ENCODE measurements at places on chromosomes 7 and 10. TPM values are rescaled to one million over a fixed set of nuclear protein-coding genes. Genes with fewer than 3 reads are reported as not detected.

GHRHR gene
- total RNA-seq: not detected

- no peak for DNase-seq
These were observed 380.5 kb upstream of the NFE2L3 start for GRCh38 chr7:25771491-25771890.

- no peak for DNase-seq
These were observed 12.8 kb upstream of the TCTN3 start for GRCh38 chr10:95706573-95706972.

CYP26C1 gene
- not detected for total RNA-seq

DNA sequence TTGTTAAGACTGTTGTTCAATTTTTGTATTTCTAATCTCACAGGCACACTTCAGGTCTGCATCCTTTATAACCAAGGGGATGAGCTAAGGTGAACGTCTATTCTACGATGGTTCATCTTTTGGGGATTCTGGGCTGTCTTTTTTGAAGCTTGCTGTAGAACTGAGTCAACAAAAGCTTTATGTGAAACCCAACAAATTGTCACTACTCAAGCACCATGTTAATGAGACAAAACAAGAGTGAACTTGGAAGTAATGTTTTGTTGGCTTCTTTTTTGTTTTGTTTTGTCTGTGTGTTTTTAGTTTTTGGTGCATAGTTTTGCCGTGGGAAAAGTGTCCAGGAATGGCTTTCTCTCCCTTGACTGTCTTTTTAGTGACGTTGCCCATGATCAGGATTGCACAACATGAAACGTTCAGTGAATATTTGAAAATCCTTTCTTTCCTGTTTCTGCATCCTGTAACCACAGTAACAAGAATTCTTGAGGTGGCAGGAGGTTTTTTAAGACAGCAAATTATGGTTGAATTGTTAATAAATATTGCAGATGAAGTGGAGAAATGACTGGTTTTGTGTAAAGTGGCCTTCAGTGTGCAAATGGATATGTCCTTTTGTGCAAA, 65.6 kb downstream of the WIPF3 start:
- no peak for DNase-seq

DNA sequence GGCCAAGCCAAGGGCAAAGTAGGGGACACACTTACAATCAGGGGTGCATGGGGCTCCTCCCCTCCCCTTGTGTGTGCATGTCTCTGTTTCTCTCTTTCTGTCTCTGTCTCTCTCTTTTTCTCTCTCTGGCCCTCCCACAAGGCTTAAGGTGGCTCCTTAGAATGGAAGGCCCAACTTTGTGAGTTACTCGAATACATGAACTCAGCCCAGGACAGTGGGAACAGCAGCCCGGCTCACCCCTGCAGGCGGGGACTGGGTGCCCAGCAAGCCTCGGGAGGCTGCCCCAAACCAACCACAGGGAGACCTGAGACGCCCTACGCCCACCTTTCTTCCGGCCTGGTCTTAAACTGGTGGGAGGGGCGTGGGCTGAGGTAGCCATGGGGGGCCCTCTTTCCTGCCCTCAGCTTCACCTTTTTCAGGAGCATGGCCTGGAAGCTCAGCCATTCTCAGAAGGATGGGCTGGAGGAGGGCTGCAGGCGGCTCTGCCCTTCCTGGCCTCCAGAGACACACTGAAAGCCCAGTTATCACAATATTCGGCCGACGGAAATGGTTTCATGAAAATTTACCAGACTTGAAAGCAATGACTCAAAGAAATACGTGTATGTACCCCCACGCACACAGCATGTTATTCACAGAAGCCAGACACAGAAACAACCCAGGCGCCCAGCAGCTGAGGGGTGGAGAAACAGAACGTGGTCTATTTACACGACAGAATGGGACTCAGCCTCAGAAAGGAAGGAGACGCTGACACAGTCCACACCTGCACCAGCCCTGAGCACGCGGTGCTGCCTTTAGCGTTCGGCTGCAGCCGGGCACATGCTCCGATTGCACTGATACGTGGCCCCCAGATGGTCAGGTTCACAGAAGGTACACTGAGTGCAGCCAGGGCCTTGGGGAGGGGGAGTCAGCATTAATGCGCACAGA, 229.5 kb downstream of the PTPRN2 start:
- DNase-seq: no peak

HOXA4 gene
- 0.69 TPM for total RNA-seq

DNA sequence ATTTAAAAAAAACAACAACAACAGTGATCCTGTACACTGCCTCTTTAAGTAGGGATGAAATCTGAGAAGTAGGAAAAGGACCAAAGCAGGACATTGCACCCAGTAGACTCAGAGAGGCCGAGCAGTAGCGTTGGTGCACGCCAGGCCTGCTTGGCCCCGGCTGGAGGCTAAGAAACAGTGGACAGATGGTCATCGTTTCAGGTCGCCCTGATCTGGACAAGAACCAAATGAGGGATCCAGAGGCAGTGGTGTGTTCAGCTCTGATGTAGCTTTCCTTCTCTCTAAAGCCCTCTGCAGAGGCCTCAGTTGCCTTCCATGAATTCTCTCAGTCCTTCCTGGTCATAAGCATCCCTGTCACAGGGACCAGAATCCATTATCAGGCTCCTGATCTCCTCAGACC, 142.2 kb upstream of the CDCA7L start:
- DNase-seq: no peak

DNA sequence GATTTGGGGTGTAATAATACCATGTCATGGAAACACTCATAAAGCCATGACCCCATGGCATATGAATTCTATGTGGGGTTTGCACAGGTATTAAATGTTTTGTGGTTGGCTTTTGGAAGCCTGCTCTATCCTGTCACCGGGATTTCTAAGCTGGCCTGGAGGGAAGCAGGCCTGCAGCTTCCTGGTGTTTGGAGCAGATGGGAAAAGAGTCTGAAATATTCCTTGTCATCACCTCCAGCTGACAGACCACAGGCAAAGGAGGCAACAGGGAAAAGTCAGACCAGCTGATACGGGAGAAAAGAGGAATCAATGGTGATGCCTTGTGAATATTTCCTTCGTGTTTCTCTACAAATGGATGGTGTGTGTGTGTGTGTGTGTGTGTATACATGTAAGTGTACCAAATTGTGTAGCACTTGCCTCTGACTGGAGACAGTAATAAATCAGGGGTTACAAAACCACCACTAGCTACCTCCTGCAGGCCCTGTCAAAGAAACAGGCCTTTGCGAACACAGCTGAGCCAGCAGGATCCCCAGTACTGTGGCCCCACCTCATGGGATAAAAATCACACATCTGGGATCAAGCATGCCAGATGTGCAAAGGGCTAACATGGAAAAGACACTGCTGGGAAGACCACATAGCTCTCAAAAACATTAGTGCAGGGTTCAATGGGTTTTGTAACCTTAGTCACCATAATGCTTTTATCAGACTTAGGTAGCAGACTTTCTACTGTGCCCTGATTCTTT, 120.8 kb upstream of the HPS1 start:
- DNase-seq: no peak

- no peak for DNase-seq
These were observed 23.7 kb upstream of the TIAL1 start for GRCh38 chr10:119620241-119621077.

DNA sequence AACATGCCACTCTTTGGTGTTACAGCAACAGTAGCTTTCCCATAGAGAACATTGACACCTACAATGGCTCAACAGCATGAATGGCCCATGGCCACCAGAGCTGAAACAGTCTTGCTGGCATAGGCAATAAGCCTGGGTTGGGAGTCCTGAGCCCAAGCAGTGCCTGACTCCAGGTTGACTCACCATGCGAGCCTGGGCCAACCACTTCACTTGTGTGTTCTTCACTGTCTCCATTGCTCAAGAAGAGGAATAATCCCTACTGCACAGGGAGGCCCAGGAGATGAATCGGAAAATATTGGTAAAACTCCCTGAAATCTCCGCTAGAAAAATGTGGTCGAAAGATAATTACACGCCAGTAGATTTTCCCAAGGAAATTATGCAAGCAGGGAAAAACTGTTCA, 89.2 kb upstream of the INHBA start:
- DNase-seq: no peak

Data from skin of body (tissue), 3 donors.